Activated CD8-positive, alpha-beta memory T cell treated with anti-CD3 and anti-CD28 coated beads for 1 hour (primary cell): ENCODE measurements at places on chromosomes 3 and 15.

- DNase-seq: no peak
Observed at GRCh38 chr15:25863111-25863967, at the start of gene ATP10A. TSS of gene ATP10A (minus strand) at chr15:25863327. CDS start at chr15:25863096, 231 bp downstream.

DNA sequence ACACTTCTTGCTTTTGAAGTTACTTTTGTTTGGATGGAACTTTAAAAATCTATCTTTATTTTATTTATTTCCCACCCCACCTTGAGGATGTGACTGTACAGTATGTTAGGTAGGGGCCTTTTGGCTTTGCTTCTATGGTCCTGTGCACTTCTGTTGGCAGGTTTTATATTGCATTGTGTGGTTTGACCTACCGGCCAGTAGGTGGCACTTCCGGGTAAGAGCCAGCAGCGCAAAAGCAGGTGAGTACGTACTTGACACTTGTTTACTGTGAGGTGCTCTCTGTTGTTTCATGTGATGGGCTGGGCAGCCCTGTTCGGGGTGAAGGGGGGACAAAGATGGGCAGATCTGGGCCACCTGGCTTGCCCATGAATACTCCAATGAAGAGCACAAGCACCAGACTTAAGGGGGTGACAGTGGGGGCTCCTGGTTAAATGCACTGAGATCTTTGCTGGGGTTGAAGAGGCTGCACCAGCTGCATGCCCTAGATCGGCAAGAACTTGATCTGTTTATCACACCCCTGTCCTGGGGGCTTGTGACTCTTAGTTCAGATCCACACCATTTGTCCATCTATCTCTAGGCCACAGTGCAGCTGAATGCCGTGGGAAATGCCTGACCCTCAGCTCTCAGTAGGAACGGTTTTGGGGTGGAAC is 131.6 kb downstream of the NLGN1 start:
- no peak for DNase-seq

- DNase-seq: no peak
Observed at GRCh38 chr3:79497447-79498111, 270.2 kb downstream of the ROBO1 start.

GRCh38 chr3:150357923-150358607 is 50.0 kb upstream of the TSC22D2 start:
- no peak for DNase-seq

GRCh38 chr15:88257311-88258092 is 963 bp upstream of the NTRK3 start:
- no peak for DNase-seq

DNA sequence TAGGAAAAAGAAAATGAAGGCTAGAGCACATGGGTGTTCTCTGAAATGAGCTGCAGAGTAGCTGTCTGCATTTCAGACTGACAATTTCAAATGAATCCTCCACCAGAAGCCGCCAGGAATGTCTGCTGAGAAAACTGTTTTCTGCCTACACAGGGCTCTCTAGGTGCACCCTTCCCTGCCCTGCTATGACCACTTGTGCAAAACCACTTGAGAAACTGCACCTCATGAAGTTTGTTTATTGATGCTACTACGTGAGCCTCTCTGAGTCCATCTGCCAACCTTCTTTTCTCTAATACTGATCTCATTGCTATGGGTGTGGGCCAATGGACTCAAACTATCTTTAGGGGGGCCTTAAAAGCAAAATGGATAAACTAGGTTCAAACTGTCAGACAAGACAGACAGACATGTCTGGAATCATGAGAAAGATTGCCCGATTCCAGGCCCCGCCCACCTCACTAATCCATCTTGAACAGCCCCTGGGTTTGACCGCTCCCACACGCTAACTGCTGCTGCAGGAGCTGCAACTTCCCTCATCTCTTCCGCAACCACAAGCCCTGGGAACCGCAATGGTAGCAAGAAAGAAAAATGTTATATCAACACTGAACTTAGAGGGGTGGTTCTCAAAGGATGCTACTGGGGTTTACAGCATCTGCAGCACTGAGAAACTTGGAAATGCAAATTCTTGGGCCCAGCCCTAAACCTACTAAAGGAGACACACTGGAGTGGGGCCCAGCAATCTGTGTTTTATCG is 9.0 kb upstream of the CD47 start:
- no peak for DNase-seq

GRCh38 chr3:21484057-21484827 is 266.8 kb downstream of the ZNF385D start:
- no peak for DNase-seq

DNA sequence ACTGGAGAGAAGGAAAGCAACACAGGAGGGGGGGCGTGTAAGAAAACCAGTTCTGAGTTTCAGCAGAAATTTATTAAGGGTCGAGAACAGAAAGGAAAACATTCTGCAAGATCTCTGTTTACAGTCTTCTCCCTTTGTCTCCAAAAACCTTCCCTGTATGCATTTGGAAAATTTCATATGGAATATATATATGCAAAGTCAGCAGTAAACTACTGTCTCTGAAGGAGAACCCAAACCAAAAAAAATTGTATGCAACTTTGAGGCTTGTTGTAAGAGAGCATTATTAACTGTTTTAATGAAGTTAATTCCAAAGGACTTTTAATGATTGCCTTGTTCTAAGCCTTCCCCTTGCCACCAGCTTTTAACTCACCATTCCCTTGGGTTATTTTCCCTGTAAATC is 238.2 kb upstream of the GPR149 start:
- DNase-seq: no peak

GRCh38 chr15:65339920-65340319 is 35.4 kb downstream of the RNU5B-1 start:
- DNase-seq: no peak

- DNase-seq: no peak
Observed at GRCh38 chr3:69092030-69092516, 7.3 kb downstream of the ARL6IP5 start.

GRCh38 chr3:22893644-22894325 is 309.3 kb upstream of the UBE2E2 start:
- DNase-seq: no peak

GRCh38 chr3:84039099-84039498 is 919.7 kb upstream of the CADM2 start:
- no peak for DNase-seq

- no peak for DNase-seq
Observed at GRCh38 chr3:105606016-105606415, 239.3 kb downstream of the ALCAM start.

DNA sequence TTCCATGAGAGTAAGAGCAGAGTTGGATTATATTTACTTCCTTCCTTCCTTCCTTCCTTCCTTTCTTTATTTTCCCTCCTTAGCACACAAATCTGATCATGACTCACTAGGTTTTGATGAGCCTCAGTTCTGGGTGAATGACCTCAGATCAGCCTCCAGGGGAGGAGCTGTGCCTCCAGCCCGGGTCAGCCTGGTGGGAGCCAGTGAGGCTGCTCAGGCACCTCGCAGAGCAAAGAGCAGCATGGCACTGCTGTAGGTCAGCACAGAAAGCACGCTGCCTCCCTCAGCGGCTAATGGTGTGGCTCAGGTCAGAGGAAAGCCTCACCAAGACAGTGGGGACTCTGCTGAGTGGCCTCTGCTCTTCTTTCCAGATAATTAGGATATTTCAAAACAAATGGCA is 108.5 kb downstream of the SYNPR start:
- no peak for DNase-seq

DNA sequence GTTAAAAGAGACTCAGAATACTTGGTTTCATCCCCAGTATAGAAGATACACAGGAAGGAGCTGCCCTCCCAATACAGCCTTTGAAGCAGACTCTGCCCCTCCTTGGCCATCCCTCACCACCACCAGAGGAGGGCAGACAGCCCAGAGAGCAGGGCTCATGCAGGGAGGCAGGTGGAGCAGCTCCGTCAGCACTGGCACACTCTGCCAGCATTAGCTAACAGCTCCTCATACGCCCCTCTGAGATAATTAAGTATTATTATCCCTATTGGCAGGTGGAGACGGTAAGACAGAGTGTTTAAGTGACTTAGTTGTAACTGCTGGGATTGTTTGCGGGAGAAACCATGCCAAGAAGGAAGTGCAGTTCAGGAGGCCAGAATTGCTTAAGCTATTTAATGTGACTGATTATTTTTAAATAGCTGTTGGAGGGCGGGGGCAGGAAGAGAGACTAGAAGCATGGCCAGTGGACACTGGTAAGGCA is 434.0 kb downstream of the EPHB1 start:
- no peak for DNase-seq

GRCh38 chr3:65091565-65091964 is 403.8 kb upstream of the ADAMTS9 start:
- no peak for DNase-seq
